ENCODE measurements at places on chromosomes 5 and 9.

GRCh38 chr5:93225748-93226147, 355.3 kb downstream of the NR2F1-AS1 start:
- DNase-seq = no peak

GRCh38 chr5:131224387-131225201, 39.3 kb upstream of the CDC42SE2 start:
- DNase-seq = peak; percentile 53

- no peak for DNase-seq
Observed at GRCh38 chr5:73295447-73295846, 122.5 kb downstream of the TMEM174 start.

- no peak for DNase-seq
Observed at GRCh38 chr5:96374653-96375052, 58.4 kb downstream of the PCSK1 start.

DNA sequence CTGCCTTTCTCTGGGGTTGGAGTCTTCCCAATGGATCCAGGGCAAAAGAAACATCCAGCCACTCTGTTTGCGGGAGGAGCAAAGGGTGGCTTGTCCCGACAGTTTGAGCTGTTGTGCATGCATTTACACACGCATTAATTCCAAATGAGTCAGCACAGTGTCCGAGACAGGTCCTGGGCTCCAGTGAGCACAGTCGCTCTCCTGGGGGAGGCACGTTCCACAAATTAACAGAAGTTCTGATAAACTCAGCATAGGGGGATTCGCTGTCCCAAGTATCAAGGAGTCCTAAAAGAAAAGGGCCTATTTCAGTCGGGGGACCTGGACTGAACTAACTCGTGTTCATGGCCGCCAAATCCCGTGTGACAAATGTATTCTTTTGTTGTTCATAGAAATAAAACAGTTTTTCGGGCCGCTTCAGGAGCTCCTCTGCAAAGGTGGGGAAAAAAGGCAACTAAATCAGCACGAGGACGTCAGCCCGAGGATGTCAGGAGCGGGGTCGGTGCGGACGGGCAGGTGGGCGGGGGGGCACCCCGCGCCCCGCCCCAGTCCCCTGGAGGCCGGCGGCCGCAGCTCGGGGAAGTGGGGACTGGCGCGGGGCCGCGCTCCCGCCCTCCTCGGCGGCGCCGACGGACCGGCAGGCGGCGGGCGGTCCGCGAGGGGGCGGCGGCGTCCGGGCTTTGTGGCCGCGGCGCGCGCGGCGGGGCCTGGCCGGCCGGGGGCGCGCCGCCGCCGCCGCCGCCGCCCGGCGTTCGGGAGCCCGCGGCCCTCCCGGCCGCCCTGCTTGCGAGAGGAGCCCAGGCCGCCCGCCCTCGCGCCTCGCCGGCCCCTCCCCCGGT, at the start of gene MSANTD3:
Gene MSANTD3 (plus strand): TSS at position 614 of the 836 bp plus-strand sequence. CDS start 14,796 bp downstream, outside the sequence.
- peak; percentile 77 for DNase-seq

- no peak for DNase-seq
Observed at GRCh38 chr5:14928661-14929060, 57.1 kb upstream of the ANKH start.

DNA sequence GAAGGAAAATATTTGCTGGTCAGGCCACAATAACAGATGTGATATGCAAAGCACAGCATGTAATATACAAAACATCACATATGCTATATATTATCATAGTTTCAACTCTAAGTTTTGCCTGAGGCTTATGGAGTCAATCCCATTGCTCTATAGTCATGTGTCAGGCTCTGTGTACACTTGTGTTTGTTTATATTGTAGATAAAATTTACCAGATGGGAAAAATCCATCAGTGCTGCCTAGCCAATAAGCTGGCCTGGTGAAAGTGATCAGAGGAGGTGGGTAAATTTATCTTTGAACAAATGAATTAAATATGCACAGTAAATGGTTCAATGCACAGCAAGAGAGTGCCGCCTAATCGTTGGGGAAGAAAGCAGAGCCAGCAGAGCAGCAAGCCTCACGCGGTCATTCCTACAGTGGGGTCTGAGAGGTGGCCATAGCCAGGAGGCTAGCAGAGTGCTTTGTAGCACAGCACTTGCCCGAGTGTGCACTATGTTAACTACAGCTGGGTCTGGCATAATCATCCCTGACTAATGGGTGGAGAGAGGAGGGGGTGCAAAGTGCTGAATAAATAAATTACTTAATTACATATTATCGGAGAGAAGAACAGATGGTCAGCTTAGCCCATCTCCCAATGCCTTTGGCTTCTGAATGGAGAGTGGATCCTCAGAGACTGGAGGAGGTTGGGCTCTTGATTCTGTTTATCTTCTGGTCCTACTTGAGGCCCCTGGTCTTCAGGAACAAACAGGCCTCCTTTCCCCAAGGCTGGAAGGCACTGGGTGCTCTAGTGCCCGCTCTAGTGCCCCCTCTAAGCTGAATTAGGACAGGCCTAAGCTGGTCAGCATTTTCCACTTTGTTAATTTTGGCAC, 153.5 kb downstream of the MAT2B start:
- DNase-seq = no peak

GRCh38 chr9:4866239-4866969, 73.7 kb downstream of the RCL1 start:
- DNase-seq = no peak

DNA sequence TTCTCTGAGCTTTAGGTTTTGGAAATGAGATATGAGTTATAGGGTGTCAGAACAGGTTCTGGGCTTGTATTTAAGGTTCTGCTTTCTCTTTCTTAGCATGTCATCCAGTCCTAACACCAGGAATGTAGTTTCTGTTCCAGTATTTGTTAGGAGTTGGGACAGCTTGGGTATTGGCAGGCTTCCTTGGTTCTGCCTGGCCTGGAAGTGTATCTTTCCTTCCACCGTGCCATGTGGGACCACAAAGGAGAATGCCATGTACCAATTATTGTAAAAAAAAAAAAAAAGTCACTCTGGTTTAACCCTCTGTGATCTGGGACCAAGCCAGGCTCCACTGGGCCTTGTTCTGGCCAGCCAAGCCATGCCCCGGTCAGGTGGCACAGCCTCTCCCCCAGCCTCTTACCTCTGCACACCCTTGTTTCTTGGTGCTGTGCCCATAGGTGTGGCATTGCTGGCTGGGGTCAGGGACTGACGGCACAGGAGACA, 47.8 kb downstream of the ARHGAP26 start:
- DNase-seq = peak; percentile 42

DNA sequence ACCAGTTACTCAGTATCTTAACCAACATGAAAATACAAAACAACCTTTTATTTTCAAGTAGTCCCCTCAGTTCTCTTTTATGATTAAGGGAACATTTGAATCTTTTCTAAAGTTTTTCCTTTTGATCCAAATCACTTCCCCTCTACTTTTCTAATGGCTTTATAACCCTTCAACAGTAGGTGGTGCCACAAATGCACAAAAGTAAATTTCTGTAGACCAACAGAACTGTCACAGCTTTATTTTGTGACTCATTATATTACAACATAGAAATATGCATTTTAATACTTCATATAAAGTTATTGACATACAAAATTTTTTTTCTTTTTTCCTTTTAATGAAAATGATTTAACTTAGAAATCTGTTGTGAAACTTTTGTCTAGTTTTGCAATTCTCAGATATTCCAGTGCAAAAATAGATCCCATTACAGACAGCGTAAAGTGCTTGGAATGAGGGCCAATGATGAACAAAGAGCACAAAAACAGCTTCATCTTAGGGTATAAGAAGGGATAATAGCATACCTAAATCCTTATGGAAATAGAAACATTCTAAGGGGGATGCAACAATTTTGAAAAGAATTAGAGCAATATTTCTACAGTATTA, 17.0 kb downstream of the NIPSNAP3B start:
- no peak for DNase-seq

- DNase-seq = no peak
Observed at GRCh38 chr5:56405116-56405908, 172.2 kb upstream of the ANKRD55 start.

GRCh38 chr9:96818533-96818932, 35.8 kb downstream of the ZNF782 start:
- no peak for DNase-seq

- no peak for DNase-seq
Observed at GRCh38 chr9:7523426-7524043, 276.0 kb downstream of the DMAC1 start.

DNA sequence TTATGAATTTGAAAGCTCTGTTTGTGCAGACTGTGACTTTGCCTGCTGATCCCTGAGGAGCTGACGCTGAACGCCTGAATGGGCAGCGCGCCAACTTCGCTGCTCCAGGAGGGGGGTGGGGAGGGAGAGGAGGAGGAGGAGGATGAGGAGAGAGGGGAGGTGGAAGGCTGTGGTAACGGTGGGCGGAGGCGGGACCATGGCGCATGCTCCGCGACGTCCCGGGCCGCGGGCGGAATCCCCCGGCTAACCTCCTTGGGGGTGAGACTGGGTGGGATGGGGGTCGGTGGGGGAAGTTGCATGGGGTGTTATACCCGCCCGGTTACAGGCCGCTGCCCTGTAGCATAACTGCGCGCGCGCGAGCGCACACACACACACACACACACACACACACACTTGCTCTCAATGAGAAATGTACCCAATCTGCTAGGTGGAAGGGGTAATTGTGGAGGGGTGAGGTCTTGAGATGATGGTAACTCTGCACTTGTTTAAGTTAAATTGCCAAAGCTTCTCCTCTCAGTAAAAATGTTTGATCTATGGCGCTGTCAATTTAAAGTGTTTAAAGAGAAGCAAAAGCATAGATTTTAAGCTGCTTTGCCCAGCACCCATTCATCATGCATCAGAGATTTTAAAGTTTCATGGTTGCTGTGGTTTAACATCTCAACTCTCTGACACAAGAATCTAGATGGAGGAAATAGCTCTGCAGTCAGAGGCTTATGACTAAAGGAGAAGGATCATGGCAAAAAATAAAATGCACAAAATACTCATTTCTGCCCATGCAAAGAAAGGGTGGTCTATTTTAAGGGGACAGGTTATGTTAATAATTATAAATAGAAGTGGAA, 76.6 kb upstream of the TBCA start:
- peak; percentile 74 for DNase-seq

DNA sequence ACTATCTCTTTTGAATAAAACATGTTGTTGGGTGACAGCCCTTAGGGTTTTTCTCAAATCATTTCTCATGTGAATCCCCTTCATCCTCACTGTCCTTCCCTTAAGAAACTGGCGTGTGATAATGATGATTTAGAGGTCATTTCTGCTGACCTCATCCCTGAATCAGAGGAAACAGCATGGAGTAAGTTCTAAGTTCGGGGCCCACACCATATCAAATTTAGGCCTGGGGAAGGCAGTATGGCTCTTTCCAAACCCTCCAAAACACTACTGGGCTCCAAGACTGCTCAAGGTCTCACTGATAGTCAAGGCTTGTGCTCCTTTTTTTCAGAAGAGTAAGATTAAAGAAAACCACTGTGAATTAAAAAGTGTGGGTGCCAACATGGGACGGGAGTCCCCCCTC, 872 bp upstream of the SMIM3 start:
- no peak for DNase-seq

DNA sequence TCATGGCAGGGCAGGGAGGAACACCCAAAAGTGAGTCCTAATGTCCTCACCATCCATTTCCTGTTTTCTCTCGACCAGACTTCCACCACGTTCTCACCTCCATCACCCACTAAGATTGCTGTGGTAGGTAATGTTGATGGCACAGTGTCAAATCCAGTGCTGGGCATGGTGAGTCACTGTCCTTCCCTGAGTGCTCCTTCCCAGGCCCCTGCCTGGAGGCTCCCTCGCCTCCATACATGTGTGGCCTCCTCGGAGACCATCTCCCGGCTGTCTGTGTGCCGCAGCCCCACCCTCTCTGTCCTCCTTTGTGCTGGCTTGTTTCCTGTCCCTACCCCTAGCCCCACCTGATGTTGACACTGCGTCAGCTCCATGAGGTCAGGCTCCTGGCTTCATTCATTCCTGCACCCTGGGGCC, 177.5 kb downstream of the SYK start:
- DNase-seq = no peak

DNA sequence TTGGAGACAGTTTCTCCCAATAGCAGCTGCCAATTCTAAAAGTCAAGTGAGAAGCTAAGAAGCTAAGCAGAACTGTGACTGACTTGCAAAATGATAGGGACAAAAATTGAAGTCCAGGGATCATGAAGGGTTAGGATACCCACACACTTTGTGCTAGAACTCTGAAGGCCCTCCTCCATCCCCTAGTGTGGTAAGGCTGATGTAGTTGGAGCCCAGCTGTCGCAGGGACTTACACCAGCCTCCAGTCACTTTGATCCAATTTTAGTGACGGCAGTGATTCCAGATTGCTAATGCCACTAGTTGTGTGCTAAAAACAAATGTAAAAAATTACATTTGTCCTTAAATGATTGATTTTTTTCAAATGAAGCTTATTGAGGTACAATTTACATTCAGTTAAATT, 742.7 kb upstream of the ZNF608 start:
- no peak for DNase-seq

DNA sequence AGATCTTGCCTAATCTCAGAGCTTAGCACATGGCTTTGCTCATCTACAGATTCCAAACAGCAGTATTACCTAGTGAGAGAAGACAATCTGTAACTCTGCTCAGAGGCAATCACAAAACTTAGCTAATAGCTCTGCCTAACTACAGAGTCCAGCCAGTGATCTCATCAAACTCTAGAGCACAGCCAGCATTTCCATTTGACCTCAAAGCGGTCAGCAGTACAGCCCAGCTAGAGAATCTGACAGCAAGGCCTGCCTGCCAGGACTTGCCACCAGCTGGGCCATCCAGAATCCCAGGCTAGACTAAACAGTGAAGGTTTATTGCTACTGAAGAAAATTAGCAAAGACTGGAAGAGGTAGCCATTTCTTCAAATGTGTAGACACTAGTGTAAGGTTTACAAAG, 217.9 kb upstream of the VLDLR start:
- DNase-seq = no peak

GRCh38 chr5:112551419-112552032, 132.4 kb upstream of the EPB41L4A start:
- no peak for DNase-seq

DNA sequence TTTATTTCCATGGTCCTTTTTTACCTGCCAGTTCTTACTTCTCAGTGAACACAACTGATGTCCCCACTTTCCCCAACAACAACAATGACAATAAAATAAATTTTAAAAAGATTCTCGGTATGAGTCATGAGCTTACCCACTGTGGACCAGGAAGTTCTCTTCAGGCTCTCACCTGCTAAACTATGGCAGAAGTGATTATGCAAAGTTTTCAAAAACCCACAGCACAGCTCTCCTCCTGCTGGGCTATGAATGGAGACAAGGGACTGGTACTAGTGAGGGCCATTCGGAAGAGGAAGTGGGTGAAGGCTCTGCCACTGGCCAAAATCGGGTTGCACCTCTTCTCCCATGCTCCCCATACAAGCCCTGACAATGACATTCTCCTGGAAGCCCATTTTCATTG, 429.4 kb downstream of the PIK3R1 start:
- DNase-seq = no peak

GRCh38 chr5:173634465-173634983, 18.1 kb upstream of the BOD1 start:
- DNase-seq = no peak

- DNase-seq = peak; percentile 56
Observed at GRCh38 chr9:129489838-129490582, 130.9 kb downstream of the C9orf50 start.

DNA sequence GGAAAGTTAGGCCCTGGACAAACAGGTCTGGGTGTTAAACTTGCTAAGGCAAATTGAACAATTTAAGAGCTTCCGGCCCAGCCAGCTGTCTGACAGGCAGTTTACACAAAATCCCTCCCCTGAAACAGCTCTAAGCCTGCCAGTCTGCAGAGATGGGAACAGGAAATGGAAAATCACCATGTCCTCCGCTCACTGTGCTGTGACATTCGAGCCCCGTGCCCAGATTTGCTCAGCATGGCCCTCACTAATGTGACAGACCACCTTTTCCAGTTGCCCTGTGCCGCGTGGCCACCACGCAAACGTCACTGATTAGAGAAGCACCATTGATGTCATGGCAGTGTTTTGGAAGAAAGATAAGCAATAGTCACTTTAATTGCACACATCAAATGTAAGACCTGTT, 41.0 kb downstream of the CCNJL start:
- DNase-seq = no peak
